ENCODE measurements at places on chromosomes 4 and X.

DNA sequence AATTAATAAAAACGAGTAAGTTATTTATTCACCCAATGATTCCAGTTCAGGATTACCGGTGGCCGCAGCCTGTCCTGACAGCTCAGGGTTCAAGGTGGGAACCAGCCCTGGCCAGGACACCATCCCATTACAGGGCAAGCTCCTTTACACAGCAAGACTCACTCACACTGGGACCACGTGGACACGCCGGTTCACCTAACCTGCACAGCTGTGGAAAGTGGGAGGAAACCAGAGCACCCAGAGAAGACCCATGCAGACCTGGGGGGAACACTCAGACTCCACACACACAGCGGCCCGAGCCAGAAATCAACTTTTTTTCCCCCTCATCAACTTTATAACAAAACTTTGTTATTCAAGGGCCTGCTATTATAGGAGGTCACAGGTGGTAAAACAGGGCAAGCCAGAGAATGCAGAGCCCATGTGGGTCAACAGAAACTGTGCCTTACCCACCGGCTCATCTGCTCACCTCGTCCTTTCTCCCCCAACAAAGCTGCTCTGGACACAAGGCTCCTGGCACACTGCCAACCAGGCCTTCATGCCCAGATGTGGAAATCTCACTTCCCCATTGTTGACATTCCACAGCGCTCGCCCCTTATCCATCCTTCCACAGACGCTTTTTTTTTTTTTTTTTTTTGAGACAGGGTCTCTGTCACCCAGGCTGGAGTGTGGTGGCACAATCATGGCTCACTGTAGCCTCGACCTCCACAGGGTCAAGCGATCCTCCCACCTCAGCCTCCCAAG lies 8.0 kb upstream of the ODAPH start:
- no peak for DNase-seq

DNA sequence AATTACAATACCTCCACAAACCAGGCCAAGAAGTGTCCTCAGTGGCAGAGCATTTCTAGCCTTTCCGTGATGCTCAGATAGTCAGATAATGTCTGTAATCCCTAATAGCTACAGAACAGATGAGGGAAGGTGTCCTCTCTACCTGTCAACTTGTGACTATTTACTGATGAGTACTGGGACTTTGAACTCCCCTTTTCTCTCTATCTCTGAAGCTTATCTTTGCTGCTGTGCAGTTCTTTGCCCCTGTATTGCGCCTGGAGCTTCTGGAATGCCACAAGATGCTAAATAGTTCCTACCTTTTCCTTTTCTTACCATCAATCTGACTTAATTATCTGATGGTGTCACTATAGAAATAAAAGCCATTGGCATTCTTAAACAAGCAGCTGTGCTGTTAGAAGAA lies 30.5 kb downstream of the FGF2 start:
- no peak for DNase-seq

DNA sequence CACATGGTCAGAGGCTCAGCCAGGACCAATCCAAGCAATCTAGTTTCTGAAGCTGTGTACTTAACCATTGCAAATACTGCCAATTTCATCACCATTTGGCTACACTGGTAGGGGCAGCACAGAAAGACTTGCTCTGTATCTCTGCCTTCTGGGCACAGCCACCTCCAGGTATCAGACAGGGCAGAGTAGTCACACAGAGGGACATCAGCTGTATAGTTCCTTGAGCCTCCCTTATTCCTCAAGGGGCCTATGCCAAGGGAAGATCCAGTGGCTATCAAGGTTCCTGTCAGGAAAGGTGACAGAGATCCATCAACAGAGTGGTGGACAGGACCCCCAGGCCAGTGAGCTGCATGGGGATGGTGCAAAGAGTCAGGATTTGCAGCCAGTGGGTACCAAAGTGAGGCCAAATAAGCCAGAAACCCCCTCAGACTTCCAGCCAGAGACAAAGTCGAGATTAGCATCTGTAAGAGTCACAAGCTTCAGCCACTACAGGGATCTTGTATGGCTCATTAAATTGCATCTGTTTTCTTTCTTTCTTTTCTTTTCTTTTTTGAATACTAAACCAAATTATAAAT lies 381.6 kb upstream of the CPEB2 start:
- DNase-seq, result no peak

DNA sequence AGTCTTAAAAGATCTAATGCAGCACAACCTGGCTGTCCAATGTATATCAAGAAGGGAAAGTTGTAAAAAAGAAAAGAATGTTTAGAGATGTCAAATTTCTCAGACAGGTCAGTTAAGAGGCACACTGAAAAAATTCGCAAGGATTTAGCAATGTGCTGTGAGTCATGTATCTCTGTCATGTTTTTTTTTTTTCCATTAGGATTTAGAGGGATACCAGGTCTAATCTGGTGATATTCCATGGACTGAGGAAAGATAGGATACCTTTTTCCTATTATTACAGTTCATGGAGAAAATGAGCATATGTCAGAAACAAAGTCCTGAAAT lies 815.4 kb upstream of the PCDH10 start:
- DNase-seq, result no peak

- DNase-seq, result peak; percentile 87
These were observed 5.0 kb downstream of the TACC3 start for GRCh38 chr4:1726146-1726934.

DNA sequence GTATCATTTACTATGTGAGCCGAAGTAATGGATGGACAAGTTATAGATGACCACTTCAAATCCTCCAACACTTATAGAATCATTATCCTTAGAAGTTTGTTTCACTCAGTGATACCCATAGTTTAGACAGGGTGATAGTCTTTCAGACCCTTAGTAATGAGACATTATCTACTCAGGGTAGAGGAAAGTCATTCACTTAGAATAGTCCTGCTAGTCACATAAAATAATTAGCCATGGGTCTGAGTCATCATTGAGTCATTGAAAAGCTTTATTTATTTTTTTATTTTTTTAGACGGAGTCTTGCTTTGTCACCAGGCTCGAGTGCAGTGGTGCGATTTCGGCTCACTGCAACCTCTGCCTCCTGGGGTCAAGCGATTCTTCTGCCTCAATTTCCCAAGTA lies 321.7 kb upstream of the FSTL5 start:
- DNase-seq, result no peak

- DNase-seq, result no peak
These were observed 105.4 kb downstream of the MSN start for GRCh38 chrX:65772842-65773241.

GRCh38 chr4:18513861-18514260 lies 492.3 kb upstream of the LCORL start:
- no peak for DNase-seq

Measured in common myeloid progenitor, CD34-positive (primary cell).